ENCODE measurements at places on chromosomes 3 and 15. TPM values are rescaled to one million over a fixed set of nuclear protein-coding genes. Genes with fewer than 3 reads are reported as not detected.

- DNase-seq, result no peak
Observed at GRCh38 chr3:179083977-179084376, 12.4 kb upstream of the ZMAT3 start.

GRCh38 chr15:80233581-80233980, 18.4 kb downstream of the CTXND1 start:
- no peak for DNase-seq

The FBN1 gene
- total RNA-seq, result 48.5 TPM

The ACSBG1 gene
- 25.2 TPM for total RNA-seq

DNA sequence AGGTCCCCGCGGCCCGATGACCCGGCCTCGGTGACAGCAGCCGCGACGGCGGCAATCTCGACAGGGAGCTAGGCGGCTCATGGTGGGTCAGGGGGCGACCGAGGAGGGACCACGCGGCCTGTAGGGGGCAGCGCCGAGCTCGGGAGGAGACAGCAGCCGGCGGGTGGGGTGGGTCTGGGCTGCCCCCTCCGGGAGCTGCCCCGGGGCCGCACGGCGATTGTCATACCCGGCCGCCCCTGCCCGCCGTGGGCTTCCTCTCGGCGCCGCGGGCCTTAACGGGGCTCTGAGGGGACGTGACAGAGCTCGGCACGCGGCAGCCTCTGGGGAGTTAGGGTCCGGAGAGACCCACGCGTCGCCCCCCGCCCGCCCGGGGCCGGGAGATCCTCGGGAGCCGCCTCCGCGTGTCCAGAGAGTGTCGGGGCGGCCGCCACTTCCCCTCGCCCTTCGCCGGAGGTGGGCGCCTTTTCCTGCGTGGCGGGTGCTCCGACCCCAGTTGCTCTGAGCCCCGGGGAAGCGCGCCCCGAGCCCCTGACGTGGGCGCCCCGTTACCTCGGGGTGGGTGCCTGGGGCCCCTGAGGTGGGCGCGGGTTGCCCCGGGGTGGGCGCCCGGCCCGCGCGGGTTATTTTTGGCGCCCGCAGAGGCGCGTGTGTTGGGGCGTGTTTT, 539 bp upstream of the PLCL2 start:
- peak; percentile 64 for DNase-seq

DNA sequence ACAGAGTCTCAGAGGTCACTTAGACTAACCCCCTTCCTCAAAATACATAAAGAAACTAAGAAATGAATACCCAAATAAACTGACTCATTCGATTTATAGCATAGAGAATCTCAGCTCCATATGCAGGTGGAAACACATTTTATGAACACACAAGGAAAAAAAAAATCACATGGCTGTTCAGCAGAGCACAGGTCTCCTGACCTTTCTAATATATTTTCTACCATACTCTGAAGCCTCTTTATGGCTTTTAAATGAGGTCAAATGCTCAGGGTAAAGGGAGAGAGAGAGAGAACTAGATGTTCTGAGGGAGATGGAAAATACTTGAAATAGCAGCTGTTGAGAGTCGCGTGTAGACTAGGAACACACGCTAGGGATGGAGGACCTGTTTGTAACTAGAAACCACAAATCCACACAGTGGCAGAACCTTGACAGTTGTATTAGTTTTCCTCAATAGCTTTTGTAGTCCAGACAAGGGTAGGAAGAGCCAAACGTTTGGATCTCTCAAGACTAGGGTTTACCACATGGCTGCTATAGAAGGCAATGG, 165.3 kb downstream of the FMN1 start:
- DNase-seq, result no peak

DNA sequence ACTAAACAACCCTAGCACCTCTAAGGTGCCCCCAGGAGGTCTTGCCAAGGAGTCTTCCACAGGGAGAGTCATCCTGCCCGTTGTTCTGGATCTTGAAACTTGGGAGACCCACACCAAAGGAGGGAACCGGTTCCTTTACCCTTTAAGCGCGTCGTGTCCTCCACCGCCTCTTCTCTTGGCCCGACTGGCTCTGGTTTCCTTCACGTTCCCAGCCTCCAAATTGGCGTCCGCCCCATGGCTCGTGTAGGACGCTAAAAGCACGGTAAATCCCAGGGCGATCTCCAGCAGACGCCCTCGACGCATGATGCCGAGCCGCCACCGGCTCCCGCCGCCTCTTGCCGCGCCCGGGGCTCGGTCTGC, 1.1 kb downstream of the FBN1 start:
- DNase-seq, result peak; percentile 32

The SPINK8 gene
- total RNA-seq, result not detected

The IL17RE gene
- total RNA-seq, result 0.43 TPM

- DNase-seq, result peak; percentile 47
Observed at GRCh38 chr3:179072100-179072438, 460 bp upstream of the ZMAT3 start.

GRCh38 chr15:74580538-74581350, 34.9 kb upstream of the CLK3 start:
- DNase-seq, result no peak
